ENCODE measurements at places on chromosomes 3 and 15.

- DNase-seq = peak; percentile 54
Observed at GRCh38 chr3:127628788-127629466, at the start of gene PODXL2. TSS of gene PODXL2 (plus strand) at chr3:127629185. CDS start at chr3:127629220, 35 bp downstream.

- DNase-seq = no peak
Observed at GRCh38 chr3:71905426-71905825, 120.5 kb upstream of the PROK2 start.

DNA sequence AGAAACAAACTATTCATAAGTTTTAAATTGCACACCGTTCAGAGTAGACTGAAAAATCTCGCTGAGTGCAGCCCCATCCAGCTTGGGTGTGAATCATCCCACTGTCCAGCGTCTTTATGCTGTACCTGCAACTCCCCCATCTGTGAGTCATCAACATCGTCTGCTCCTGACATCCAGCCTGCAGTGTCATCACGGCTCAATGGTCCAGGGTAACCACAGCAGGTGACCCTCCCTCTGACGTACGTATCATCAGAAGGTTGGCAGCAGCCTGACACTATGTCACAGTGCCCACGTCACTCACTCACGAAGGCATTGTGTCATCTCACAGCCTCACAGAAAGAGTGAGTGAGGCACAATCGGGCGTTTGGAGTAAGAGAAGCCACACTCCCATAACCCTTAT, 65.2 kb downstream of the TPRA1 start:
- no peak for DNase-seq

GRCh38 chr3:10004960-10005564, 18.4 kb upstream of the EMC3 start:
- no peak for DNase-seq

DNA sequence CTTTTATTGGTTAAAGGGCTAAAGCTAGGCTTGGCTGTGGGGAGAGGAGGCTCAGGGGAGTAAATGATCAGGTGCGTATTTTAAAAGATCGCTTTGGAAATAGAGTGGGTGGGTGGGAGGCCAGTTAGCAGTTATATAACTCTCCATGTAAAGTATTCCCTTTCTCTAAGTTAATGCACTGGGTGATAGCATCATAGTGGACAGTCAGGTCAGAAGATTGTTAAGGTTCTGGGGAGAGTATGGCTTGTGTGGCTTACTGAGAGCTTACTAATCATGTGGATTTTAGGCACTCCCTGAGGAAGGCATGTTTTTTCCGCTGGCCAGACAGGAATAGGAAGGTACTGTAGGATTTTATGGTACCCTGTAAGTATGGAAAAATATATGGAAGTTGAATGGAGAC, 6.3 kb upstream of the EIF3J start:
- DNase-seq = no peak
